ENCODE measurements at places on chromosomes 4 and X.

DNA sequence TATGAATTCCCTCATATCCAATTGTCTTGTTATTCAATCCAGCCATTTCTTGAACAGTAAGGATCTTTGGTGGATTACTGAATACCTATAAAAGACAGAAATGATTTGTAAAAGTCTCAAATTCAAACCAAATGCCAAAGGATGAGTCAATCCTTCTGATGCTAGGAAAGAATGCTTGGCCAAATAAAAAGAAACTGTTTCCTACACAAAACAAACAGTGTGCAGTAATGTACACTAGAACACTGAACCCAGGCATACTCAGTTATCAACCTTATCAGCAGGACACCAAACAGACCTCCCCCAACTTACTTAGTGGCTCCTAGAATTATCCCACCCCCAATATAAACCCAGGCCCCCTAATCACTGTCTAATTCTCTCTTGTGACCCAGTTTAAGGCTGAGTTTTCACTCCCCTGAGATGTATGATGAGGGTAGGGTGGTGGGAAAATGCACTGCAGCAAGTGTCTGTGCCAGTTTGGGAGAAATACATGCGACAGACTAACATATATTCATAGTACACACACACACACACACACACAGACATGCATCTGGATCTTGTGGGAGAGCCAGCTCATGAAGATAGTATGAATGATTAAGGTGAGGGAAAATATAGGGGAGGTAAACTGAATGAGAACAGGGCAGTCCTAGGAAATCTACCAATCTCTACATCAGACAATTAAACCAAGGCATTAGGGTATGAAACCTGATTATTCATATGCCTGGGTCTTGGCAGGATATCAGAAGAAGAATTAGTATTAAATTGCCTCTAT is 35.0 kb downstream of the CLDN2 start:
- no peak for DNase-seq

- no peak for DNase-seq
Observed at GRCh38 chrX:12378253-12378652, 240.0 kb downstream of the FRMPD4 start.

DNA sequence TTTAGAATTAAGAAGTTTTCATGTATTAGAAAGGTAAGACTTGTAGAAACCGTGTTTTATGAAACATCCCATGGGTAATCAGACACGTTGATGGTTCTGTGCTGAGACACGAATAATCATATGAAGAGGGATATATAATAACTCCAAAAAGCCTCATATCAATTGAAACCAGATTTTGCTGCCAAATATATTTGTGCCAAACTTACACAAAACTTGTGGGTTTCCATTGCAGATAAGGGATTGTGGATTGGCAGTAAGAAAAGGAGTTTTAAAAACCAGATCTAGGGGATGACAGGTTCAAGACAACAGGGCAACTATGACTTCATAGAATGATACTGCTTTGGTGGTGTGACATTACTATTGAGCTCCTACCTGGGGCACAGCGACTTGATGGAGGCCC is 616.1 kb downstream of the BCOR start:
- DNase-seq = no peak

- DNase-seq = no peak
Observed at GRCh38 chrX:124467202-124467601, 120.8 kb downstream of the SH2D1A start.

GRCh38 chr4:2330091-2331042 is 68.5 kb upstream of the MXD4 start:
- DNase-seq = no peak

GRCh38 chrX:134603806-134604700 is 54.2 kb downstream of the PLAC1 start:
- no peak for DNase-seq

GRCh38 chrX:39158801-39159657 is 357.8 kb downstream of the MID1IP1 start:
- DNase-seq = no peak

GRCh38 chr4:169039251-169039954 is 29.3 kb upstream of the CBR4 start:
- no peak for DNase-seq

GRCh38 chr4:37732526-37733186 is 46.5 kb upstream of the RELL1 start:
- no peak for DNase-seq

DNA sequence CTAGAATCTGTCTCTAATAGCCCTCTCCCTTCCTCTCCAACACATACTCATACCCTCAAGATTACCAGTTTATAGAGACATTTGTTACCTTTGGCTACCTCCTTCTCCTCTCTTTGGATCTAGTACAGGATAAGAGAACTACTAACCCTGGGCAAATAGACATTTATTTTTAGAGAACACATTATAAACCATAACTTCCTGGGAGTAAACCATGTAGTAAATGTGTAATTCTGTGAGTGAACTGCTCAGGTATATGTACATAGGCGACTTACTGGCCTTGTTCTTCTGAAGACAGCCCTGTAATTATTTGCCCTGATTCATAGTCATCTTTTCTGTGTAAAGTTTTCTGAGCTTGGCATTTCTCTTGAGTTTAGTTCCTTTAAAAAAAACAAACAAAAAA is 94.2 kb downstream of the KDM6A start:
- no peak for DNase-seq

DNA sequence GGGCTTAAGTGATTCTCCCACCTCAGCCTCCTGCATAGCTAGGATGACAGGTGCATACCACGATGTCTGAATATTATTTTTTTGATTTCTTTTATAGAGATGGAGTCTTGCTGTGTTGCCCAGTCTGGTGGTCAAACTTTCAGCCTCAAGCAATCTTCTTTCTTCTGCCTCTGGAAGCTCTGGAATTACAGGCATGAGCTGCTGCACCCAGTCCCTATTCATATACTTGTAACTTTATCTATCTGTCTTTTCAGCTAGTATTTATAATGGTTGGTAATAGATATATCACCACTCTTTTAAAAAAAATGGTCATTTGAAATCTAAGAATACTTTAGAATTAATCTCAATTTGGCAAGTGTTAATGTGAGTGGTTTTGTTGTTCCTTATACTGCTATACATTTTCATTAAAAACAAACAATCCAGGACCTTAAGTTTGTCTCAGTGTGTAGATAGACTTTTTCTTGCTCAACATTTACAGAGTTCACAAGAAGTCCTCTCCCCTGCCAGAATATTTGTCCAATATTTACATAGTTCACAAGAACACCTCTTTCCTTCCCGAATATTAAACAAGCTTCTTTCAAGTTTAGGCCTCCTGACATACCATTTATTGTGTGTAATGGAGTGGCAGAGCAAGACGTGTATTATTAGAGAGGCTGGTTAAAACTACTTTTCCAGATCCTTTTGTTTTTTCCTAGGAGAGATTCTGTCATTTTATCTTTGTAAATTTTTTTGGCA is 1197.4 kb upstream of the ADGRL3 start:
- DNase-seq = no peak

- peak; percentile 54 for DNase-seq
Observed at GRCh38 chr4:38782452-38783108, at the start of gene TLR10. Gene TLR10 (minus strand): TSS chr4:38782990. CDS start chr4:38775590, 7,400 bp downstream.

DNA sequence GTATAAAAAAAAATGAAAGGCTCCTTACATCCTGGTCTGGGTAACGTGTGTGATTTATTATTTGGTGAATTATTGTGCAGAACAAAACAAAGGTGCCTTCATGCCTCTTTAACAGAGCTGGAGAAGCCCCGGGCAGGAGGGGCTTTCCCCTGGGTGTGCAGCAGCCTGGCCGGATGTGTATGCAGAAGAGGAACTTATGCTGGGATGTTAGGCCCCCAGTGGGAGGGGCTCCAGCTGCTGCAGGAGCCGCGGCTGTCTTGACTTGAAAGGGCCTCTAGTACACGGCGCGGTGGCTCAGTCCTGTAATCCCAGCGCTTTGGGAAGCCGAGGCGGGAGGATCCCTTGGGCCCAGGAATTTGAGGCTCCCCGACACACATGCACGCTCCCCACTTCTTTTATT is 16.0 kb downstream of the CCNQ start:
- peak; percentile 72 for DNase-seq

- no peak for DNase-seq
Observed at GRCh38 chr4:17788956-17789355, 7.5 kb upstream of the FAM184B start.

DNA sequence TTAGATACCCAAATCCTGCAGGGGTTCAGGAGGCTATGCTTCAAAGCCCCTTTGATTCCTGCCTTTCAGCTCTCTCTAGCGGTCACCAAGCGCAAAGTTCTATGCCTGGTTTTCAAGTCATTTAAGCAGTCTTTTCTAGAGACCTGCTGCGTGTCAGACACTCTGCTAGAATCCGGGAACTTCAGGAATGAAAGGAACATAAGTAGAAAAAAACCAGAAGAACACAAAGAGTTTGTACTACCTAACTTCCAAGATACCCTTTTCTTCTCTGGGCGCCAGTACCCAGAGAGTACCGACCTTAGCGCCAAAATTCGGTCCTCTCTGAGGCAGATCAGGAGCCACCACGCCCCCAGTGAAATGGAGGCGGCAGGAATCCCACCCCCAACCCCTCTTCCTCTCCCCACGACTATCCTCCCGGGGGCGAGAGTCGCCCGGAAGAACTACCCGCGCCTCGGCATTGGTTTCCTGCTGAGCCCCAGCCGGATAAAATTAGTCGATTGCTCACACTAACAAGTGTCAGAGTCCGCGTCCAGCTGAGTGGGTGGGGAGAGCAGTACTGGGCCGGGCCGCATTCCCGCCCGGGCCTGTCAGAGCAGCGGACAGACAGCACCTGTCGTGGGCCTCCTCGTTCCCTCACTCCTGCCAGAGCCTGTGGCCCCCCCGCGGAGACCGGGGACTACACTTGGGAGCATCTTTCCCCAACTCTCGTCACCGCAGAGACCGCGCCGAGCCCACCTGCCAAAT is 78.8 kb downstream of the RLIM start:
- peak; percentile 29 for DNase-seq

- no peak for DNase-seq
Observed at GRCh38 chr4:63708661-63709060, 700.6 kb downstream of the TECRL start.

DNA sequence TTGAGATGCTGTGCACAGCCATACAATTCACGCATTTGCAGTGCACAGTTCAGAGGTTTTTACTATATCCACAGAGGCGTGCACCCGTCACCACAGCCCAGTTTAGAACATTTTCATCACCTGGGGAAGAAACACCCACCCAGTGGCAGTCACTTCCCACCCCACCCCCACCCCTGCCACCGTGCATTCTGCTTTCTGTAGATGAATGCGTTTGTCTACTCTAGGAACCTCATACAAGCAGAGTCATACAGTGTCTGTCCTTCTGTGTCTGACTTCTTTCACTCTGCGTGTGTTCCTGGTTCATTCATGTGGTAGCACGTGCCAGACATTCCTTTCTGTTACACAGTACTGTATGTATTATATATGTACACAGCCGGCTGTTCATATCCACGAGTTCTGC is 122.8 kb downstream of the TBL1X start:
- DNase-seq = no peak

DNA sequence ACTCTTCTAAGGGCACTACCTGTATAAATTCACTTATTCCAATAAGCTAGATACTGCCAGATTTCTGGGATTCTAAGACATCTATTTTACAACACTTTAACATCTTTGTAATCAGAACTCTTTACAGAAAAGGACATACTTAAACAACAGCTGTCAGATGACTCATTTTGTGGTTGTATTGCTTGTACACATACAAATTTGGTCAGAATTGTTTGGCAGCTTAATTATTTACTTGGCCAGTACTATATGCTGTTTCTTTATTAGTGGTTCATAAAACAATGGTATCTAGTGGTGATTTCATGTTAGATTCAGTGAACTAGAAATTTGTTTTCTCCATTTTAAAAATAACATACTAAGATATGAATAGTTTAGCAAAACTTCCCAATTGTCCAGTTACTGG is 27.2 kb downstream of the PALLD start:
- DNase-seq = no peak

DNA sequence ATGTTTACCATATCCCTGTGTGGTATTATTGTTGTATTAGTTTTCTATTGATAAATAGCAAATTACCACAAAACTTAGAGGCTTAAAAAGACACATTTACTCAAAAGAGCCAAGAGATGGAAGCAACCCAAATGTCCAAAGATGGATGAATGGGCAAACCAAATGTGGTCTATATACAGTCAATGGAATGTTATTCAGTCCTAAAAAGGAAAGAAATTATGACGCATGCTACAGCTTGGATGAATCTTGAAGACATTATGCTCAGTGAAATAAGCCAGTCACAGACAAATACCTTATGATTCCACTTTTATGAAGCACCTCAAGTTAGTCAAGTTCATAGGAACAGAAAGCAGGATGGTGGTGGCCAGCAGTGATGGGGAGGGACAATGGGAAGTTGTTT is 144.7 kb downstream of the QDPR start:
- no peak for DNase-seq

DNA sequence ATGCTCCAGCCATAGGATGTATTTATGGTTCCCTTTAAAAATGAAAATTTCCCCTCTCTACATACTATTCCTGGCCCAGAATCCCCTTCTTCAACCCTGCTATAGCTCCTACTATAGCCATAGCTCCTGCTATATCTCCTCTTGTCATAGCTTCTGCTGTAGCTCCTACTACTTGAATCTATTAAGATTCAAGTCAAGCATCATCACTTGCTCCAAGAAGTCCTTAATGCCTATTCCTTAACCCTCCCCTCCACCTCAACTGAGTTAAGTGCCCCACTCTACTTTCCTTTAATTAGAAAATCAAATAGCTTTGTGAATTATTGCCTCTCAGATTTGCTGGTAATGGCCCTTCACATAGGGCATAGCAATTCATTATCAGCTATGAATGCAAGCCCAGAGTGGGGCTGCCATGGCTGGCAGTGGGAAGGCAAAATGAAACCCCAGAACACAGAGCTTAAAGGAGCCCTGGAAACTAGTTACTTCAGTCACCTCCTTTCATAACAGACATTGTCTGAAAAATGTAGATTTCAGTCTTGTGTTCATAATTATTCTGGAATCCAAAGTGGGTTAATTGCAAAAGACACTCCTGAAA is 15.4 kb downstream of the OCIAD2 start:
- DNase-seq = no peak

DNA sequence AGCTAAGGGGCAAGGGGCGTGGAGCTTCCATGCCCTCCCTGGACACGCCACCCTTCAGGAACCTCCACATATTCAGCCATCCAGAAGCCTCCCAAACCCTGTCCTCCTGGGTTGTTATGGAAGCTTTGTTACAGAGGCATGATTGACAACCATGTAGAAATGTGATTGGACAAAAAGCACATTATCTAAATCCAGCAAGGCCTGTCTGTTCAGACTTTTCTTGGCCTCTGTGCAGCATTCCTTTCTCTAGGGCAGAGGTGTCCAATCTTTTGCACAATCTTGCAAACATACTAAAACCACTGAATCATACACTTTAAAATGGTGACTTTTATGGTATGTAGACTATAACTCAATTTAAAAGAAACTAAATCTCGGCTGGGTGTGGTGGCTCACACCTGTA is 12.7 kb downstream of the STEEP1 start:
- no peak for DNase-seq

Data from CD4-positive, alpha-beta T cell treated with Interleukin-12 subunit alpha and Interleukin-12 subunit beta, for 1 hour (primary cell).